ENCODE measurements at places on chromosomes 5 and 9.
A peak's percentile ranks its signal among the peaks of the same experiment; 100 is the strongest.

DNA sequence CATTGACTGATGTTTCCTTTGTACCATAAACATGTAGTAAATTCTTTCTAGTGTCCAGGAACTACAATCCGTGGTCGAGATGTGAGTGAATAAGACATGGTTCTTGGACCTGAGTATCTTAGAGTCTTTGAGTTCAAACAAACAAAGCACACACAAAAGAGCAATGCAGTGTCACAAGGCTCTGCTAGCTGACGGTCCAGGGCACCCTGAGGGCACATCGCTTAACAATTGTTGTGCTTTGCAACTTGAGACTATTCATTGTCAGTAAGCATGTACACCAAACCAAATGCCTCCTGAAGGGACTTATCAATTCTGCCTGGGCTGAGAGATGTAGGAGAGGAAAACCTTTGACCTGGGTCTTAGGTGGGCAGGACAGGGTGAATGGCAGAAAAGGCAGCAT, 84.8 kb downstream of the CAMK4 start:
- peak; percentile 81 for DNase-seq

DNA sequence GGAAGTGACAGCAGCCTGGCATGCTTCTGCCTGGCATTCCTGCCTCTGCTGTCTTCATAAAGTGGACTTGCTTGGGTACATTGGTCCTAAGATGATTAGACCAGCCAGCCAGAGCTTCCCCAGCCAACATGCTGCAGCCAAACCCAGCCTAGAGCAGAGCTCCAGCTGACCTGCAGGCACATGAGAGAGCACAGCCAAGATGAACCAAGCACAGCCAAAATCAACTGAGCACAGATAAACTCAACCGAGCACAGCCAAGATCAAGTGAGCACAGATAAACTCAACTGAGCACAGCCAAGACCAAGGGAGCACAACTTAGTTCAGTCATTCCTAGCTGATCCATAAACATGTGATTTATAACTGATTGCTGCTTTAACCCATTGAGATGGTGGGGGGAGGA, 266.5 kb downstream of the MSX2 start:
- no peak for DNase-seq

GRCh38 chr5:125109293-125109692, 362.9 kb upstream of the ZNF608 start:
- no peak for DNase-seq

DNA sequence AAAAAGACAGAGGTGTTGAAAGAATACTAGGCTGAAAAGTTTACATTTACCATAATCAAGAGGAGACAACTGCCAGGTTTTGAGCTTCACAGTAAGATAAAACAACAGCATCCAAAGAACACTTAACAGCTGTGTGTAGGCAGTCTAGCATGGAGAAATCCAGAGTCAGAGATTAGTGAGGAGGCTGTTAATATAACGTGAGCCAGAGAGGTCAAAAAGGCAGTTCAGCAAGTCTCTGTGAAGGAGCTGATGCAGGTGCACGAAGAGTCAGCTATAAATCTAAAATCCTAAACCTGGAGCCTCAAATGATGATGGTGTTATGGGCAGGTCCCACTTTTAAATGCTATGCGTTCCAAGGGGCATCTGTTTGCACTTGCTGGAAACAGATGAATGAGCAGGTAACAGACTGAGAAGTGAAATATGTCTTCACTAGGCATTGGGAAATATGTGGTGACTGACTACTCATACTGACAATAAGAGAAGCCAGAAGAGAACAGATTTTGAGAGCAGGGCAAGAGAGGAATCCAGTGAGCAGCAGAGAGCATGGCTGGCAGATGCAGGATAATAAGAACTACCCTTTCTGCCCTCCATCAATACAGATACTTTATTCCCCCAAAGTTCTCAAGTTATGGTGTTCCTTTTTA, 8.7 kb downstream of the APTX start:
- DNase-seq: no peak

DNA sequence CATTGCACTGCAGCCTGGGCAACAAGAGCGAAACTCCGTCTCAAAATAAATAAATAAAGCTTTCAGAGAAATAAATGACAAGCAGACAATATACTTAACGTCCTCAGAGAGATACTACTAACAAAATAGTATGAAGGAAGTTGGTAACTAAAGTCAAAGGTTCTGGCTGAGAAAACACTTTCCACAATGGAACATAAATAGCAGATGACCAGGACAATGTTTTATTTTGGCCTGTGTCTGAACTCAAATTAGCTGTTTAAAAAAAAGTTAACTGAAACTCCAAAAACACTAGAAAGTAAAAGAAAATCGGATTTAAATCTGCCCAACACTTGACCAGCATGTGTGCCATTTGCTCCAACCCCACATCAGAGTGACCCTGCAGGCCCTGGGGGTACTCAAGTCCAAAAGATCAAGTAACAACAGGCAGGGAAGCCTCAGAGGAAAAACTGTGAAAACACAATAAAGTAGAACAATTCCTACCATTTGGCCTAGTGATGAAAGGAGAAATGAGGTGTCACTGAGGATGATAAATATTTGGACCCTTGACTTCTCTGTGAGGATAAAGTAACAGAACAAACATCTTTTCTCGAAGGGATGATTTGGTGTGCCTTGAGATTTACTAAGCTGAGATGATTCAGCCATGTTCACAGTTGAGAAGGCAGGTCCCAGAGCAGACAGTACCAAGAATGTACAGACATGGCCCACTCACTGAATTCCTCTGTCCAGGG, 47.7 kb downstream of the LHFPL2 start:
- DNase-seq: no peak

All from islet precursor cell (in vitro differentiated cells).